Hypothalamus (tissue), 51 donors: ENCODE measurements at places on chromosomes 1 and 21.

DNA sequence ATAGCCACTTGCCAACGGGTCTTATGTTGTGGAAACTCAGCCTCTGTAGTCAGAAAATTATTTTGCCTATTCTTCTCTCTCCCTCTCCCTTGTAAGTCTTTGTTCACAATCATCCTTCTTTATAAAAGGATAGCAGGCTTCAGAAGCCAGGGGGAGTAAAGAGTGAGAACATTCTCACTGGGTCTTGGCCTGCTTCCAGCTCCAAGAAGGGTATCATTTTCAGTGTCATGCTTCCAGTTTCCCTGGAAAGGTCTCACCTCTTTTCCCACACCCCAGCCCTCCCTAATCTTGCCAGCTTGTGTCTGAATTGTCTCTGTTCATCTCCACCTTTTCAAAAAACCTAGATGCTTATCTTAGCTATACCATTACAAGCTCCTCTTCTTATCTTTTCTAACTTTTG, 346.2 kb upstream of the LRRC7 start:
- no peak for DNase-seq

DNA sequence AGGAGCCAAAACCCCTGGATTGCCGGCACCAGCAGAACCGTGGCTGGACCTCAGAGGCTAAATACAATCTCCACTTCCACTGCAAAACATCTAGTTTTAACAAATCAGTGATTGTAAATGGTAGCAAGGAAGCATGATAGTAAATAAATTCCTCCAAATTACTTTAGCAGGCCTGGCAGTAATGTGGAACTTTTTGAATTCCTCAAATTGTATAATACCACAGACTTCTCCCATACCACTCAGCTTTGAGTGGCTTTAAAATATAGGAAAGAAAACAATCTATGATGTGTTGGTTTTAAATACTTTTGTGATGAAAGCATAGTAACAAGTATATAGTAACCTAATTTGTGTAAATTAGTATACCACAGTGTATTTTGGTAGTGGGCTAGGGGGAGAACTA, 34.1 kb downstream of the NIBAN1 start:
- DNase-seq = no peak

- DNase-seq = no peak
Observed at GRCh38 chr1:48773133-48773532, 3.6 kb downstream of the BEND5 start.

DNA sequence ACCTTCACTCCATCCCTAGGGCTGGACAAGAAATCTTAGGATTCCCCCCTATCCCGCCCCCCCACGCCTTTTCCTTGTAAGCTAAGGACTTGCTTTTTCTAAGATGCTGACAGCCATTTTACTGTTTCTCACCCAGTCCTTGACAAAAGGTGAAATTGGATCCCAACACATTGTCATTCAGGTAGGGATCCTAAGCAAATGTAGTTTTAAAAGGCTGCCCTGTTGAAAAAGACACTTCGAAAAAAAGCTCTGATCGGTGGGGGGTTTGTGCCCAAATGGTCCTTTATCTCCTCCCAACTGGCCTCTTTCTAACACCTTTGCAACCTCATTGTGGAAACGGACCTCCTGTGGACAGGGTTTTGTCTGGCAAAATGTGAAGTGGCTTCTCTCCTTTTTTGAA, 2.9 kb downstream of the CACHD1 start:
- DNase-seq = no peak

DNA sequence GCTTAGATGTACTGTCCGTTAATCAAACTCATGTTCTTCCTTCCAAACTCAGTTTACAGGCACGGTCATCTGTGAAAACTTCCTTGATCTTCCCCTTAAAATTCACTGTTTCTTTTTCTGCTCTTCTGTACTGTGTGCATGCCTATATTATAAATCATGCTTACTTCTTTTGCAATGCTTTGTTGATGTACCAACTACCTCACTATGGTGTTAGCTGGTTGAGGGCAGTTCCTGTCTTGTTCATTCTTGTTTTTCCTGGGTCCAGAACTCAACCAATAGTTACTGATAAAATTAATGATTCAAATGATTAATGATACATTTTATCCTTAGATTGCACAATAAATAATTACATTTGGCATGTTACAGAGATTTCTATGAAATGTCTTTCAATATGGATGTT, 163.8 kb downstream of the CHRM3 start:
- no peak for DNase-seq

DNA sequence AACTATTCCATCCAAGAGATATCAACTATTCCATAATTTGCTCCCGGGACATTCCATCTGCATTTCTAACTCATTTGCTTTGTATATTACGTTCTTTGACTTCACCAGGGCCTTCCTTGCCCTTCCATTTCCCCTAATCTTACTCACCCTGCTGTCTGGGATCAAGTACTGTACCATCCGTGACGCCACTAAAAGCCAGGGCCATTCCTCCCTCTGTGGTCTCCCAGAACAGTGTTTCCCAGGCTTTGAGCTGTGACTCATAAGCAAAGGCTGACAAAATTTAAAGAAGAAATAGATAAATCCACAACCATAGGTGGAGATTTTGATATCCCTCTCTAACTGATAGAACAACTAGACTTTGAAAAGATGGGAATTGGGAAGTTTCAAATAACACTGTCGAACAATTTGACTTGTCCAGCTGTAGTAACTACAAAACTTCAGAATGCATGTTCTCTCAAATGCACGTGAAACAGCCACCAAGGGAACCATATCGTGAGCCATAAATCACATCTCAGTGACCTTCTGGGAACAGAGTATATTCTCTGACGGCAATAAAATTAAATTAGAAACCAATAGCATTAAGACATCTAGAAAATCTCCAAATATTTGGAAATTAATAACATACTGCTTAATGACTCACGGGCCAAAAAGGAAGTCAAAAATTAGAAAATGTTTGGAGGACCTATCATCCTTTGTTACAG, 501.0 kb downstream of the SETD4 start:
- DNase-seq = no peak
